Smooth muscle cell of the brain vasculature (primary cell): ENCODE measurements at places on chromosomes 2 and 18.

DNA sequence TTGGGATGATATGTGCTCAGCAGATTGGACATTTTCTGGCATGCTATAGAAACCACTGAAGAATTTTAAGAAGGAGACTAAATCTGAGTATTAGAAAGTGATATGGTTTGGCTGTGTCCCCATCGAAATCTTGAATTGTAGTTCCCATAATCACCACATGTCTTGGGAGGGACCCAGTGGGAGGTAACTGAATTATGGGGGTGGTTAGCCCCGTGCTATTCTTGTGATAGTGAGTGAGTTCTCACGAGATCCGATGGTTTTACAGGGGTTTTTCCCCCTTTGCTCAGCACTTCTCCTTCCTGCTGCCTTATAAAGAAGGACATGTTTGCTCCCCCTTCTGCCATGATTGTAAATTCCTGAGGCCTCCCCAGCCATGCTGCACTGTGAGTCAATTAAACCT, 535.9 kb upstream of the VRK2 start:
- no peak for DNase-seq

DNA sequence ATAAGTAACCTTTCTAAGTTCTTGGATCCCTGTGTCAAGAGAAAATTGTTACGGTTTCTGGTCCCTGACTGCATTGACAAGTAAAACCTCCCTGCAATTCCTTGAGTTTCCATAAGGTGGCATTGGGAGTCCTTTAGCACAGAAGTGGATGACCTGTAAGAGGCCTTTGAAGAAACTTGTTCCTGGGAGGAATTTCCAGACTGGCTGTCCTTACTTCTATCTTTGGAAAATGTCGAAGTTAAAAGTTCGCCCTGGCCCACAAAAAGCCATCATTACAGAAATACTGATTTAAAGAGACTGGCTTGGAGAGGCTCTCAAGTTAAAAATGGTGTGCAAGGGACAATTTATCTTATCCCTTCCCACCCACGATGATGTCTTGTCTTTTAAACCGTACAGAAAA, 218.4 kb downstream of the CDH20 start:
- peak; percentile 59 for DNase-seq

GRCh38 chr2:203824603-203825002, 43.0 kb upstream of the CTLA4 start:
- no peak for DNase-seq

DNA sequence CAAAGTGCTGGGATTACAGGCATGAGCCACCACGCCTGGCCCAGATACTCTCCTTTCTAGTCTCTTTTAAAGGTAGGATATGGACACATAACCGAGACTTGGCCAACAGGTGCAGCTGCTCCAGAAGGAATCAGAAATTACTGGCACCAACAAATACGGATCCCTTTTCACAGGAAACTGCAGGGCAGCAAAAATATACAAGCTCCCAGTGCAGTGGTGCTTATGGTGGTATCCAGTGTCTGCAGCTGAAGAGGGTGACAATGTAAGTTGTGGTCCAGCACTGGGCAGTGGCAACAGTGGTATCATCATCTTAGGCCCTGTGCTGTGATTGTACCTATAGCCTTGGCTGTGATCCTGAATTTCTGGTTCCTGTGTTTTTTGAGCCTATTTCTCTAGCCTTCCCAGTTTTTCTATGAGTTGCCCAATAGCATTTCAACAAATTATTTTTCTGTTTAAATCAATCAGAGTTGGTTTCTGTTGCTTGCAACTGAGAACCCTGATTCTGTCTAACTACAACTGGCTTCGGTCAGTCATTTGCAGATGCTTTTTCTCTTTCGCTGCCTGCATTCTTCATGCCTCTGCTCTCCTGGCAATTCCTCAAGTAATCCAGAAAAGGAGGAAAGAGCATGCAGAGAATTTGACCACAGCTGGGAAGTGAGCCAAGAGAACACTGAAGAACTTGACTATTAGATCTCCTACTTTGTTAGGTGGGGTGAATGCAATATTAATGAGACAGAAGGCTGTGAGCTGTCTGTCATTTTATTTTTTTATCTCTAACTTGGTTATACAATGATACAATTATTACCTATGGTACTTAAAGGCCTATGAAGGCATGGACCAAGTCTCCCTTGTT, 30.8 kb upstream of the EML4 start:
- DNase-seq, result peak; percentile 97

DNA sequence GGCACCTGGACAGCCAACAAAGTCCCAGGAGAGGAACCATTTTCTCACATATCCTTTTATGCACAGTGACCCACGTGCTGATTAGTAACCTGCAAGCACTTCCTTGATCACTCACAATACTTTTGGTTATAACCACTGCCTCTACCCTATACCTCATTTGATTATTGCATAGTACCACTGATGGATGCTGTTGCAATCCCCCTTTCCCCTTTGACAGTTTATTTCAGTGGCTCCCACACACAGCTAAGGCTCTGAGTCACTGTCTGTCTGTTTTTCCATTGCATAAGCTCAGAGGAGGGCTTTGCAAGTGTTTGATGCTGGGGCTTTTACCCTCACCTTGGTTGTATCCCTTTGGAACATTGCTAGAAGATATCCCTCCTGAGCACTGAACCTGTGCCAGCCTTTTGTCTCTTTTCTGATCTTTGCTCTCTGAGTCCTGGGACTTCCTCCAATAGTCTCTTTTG, 101.7 kb upstream of the RBBP8 start:
- DNase-seq, result no peak

DNA sequence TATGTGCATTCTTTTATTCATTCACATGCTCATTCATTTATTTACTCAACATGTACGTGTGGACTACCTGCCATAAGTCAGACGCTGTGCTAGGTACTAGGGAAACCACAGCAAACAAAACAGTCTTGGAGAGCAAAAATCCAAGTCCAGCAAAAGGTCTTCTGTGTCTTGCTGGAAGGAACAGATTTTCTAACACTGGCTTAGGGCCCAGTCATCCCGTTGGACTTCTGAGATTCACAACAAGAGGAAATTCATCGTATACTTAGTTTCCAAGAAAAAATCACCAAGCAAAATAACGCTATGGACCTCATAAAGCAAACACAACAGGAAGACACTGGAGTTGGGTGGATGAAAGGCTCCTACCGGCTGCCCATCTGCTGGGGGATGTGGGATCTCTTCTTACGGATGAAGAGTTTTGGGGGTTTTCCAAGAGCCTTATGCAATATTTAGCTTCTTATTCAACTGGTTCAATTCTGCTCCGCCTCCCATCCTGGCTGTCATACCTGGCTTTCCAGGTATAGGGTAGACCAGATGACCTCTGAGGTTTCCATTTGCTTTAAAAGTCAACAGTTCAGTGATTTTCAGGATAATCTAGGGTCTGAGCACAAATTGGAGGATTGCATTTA, 262.7 kb downstream of the HAUS1 start:
- no peak for DNase-seq

DNA sequence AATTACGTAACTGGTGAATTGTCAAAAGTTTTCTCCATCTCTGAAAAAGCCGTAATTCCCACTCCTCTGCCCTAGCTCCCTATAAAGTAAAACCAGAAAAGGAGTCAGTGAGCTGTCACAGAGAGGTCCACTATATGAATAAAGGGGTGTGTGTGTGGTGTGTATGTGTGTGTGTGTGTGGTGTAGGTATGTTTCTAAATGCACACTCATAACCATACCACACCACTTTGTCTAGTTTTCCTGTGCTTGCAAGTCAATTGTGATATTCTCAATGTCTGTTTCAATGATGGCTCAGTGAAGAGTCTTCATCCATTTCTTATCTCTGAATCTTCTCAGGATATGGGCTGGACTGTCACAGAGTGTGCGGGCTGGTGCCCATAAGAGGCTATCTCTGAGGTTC, 54.8 kb upstream of the CCDC68 start:
- DNase-seq, result no peak

DNA sequence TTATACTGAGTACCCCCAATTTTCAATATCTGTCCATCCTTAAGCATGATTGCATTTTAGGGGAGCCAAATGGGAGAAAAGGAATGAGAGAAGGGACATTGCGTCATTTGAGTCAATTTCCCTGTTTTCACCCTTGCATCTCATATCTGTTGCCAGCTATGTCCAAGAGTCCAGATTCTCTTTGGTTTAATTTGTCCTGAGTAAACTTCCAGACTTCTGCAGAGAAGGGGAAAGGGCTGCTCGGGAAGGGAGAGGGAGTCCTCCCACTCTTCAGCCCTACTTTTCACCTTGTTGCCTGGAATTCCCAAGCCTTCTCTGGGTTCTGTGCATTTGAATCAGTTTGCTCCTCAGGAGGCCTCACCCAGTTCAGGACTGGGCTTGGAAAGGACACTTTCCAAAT, 16.5 kb downstream of the GREB1 start:
- no peak for DNase-seq

DNA sequence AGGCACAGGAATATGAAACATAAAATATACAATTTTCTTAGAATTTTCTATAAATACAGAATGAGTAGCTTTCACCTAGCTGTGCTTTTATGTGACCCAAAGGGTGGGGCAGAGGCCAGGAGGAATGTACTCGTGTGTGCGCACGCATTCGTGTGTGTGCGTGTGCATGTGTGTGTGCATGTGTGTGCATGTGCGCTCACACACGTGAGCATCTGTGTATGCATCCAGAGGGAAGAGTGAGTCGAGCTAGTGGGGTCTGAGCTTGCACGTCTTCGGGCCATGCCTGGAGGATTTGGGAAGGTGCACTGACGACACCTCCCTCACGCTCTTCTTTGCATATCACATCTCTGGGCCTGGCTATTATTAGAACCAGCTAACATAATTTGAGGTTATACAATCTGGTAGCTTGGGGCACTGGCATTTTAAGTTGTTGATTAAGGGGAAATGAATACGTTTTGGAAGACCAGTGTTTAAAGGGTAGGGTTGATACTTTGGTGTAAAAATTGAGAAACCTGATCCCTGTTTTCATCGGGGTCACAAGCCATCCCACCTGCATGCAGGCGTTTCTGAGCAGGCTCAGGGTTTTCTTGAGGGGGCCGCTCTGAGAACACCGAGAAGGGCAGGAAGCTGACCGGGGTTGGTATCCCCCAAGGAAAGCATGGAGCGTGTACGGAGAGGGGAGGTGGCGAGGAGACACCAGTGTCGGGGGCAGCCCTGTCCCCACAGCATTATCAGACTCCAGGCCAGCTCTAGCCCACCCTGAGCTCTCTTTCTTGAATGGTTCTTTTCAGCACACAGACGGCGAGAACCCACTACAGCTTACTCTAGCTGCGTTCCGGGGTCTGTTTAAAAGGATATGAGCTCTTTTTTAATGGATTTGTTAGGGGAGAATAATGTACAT, 85.3 kb downstream of the LRRFIP1 start:
- DNase-seq, result no peak

DNA sequence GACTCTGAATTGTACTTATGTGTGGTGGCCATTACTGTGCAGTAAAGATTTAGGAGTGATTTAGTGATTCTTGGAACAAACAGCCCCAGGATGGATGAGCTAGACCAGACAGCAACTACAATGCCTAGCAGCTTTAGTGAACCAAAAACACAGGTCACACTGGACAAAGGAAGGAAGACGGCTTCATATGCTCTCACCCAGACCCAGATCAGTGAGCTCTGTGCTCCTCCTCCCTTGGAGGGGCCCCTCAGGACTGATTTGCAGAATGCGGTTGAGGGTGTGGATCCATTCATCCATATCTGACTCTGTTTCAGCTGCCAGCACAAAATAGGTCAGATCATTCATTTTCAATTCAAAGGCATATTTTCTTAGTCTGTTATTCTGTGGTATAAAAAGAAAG, 159.7 kb upstream of the CCDC195 start:
- DNase-seq, result no peak

DNA sequence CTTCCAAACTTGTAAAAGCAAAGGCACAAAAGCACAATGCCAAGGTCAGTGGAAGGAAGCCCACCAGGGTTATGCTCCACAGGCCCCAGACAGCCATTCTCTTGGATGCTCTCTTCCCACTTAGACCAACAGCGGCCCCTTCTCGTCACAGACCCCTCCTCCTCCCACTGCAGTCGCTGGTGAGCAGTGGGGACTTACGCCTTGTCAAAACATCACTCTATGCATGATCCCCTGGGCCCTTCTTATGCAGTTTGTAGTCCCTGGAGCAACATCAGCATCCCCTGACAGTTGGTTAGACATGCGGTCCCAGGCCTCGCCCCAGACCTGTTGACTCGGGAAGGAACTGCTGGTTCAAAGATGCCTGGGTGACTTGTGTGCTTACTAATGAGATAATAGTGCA, 376.0 kb upstream of the KLHL29 start:
- DNase-seq, result no peak

- DNase-seq, result no peak
Observed at GRCh38 chr18:48053881-48054816, 123.7 kb upstream of the SMAD2 start.
